ENCODE measurements at places on chromosomes 11 and 22.
A peak's percentile ranks its signal among the peaks of the same experiment; 100 is the strongest.

- DNase-seq = no peak
These were observed at the start of gene SORL1 for GRCh38 chr11:121451986-121452608. Gene SORL1, plus strand, starts transcription at chr11:121452314. Its CDS starts 18 bp downstream, at chr11:121452332.

GRCh38 chr22:47533961-47534803 lies 771.7 kb downstream of the TBC1D22A start:
- no peak for DNase-seq

DNA sequence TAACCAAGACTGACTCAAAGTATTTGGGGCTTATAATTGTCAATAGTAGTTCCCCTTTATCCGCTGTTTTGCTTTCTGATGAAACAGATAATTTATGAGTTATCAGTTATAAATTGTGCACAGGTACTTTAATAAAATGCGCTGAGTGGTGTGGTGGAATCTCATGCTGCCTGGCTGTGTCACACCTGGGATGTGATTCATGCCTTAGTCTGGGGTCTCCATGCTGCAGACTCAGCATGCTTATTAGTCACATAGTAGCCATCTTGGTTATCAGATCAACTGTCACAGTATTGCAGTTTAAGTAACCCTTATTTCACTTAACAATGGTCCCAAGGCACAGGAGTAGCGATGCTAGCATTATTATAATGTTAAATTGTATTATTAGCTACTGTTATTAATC lies 995.2 kb downstream of the NTM start:
- DNase-seq = no peak

DNA sequence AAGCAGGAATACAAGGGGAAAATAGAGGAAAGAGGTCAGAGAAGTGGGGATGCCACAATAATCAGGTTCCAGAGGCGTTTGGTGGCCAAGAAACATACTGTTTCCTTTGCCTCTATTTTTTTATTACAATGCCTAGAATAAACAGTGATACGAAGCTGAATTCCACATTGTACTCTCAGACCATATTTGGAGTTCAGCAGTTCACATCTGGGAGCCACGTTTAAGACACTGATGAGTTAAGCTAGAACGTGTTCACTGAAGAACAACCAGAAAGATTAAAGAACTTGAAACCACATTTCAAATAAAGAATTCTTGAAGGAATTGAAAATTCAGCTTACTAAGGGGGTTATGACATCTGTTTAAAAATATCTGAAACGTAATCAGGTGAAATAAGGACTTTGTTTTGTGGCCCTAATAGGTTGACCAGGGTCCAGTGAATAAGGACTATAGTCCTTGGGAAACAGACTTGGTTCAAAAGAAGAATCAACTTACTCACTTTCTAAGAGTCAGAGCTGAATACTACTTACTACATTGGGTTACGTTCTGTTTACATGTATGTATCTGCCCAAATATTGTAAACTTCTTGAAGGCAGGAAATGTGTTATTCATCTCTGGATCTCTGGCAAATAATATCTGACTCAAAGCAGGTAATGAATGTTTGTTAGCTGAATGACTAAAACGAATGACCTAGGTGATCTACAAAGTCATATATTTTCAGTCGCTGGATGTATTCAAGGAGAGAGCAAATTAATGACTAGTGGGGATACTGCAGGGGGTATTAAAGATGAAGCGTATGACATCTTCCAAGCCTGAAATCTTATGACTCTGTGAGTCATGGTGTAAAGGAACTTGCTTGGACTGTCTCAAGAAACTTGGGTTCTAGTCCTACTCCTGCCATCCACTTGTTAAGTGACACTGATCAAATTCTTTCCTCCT lies 247.0 kb upstream of the NARS2 start:
- DNase-seq = no peak

DNA sequence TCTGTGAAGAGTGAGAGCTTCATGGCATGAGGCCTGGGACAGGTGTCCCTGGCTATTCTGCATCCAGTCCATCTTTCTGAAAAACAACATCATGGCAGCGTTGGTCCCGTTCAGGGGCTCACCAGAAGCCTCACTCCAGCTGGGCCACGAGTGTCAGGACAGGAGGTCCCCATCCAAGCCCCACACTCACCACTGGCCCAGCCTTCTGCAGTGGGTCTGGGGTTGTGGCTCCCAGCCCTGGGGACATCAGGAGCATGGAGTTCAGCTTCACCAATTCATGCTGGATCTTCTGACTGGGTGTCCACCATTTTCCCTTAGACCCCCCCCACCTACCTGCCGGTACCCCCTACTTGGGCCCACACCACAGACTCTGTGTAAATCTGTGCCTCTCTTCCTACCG lies 400.3 kb downstream of the BRD1 start:
- no peak for DNase-seq

GRCh38 chr22:22376352-22376706 lies 131.7 kb downstream of the VPREB1 start:
- no peak for DNase-seq

- no peak for DNase-seq
These were observed 41.2 kb upstream of the GLYATL1 start for GRCh38 chr11:58898106-58898505.

DNA sequence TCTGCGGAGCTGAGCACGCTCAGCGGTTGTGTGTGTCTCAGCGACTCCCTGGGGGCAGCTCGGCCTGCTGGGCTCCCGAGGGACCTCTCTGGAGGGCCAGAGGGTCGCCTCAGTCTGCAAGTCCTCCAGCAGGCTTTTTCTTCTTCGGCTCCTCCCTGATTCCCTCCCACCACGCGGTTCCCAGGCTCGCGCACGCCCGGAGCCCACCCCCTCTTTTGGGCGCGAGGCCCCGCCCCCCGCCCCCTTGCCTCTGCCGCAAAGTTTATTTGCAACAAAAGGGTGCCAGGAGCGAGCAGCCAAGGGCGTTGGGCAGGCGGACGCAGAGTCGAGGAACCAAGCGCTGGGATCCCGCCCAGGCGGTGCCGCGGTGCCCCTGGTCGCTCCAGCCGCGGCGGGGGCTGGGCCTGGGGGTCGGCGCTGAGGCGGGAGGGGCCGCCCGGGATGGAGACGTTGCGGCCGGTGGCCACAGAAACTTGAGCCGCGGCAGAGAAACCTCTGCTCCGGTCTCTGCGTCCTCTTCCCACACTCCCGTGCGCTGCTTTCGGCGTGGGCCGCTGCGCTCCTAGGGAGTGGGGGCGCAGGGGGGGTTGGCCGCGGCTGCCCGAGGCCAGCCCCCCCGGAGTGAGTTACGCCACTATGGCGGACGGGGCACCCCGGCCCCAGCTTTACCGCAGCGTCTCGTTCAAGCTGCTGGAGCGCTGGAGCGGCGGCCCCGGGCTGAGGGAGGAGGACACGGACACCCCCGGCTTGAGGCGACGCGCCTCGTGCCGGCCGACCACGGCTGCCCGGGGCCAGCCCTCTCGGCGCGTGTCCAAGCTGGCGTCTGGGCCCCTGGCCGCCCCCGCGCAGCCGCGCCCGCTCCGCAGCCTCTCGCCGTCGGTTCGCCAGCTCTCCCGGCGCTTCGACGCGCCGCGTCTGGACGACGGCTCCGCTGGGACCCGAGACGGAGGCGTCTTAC lies at the start of gene ARHGEF17:
Gene ARHGEF17, plus strand, starts transcription at position 274 of the 958 bp plus-strand sequence. Its CDS starts 363 bp downstream, at position 637.
- peak; percentile 19 for DNase-seq
